ENCODE measurements at places on chromosomes 2 and 18.

- DNase-seq: no peak
Measured at GRCh38 chr2:64615844-64616536, 37.7 kb downstream of the SERTAD2 start.

DNA sequence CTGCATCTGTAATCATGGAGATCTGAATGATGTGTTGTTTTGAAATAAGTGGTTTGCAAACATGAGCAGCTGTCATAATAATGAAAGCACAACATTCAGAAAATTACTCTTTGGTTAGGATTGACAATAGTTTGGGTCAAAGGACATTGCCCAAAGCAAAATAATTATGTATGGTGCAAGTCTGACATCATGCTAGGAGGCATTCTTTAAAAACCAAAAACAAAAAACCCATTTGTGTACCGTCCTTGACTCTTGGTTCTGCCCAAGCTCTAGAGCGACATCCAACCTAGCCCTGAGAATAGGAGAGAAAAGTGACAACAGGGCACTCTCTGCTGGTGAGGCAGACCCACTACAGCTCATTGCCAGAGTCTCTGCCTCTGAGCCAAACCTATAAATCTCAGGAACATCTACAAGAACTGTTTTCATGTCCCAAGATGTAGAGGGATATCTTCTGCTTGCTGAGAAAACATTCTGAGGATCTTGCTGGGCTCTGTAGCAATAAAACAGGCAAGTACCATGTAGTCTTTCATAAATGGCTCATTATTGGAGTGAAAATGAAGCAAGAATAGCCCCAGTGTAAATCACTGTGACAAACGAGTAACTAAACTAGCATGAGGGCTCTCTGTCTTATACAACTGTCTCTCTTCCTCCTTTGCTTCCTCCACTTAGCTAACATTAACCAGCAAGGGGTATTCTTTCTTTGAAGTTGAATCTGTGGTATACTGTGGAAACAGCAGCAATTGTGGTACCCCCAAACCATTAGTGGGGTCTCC is 266.8 kb upstream of the CXCR4 start:
- DNase-seq: no peak

GRCh38 chr2:227194219-227194618 is 29.8 kb downstream of the COL4A3 start:
- no peak for DNase-seq

- DNase-seq: no peak
Measured at GRCh38 chr2:231918501-231919330, 7.5 kb downstream of the NPPC start.

- DNase-seq: no peak
Measured at GRCh38 chr2:156657809-156658208, 221.6 kb downstream of the GPD2 start.

DNA sequence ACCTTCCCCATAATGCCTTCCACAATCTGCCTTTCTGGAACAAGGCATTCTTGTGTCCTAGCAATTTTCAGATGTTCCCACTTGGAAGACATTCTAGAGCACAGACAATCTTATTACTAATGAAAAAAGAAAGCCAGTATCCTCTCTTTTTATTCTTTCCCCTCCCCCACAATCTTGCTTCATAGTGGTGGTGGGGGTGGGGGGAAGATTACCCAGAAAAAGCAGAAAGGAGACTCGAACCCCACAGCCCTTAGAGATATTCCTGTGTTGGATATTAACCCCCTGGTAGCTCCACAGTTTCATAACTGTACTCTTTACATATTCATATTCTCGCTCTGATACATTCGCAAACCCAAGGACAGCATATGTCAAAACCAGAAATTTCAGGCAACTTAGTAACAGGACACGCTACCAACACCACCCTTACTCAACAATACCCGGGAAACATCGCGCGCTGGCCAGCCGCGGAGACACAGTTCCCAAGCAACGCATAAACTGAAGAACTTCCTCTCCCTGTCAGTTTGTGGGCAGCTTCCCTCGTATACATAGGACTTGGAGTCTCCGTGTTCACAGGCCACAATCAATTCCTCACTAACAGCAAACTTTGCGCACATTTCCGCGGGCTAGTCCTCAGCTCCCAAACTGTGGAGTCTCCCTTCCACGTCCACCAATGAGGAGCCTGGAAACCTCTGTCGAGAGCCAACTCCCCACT is 793 bp downstream of the NR4A2 start:
- no peak for DNase-seq

DNA sequence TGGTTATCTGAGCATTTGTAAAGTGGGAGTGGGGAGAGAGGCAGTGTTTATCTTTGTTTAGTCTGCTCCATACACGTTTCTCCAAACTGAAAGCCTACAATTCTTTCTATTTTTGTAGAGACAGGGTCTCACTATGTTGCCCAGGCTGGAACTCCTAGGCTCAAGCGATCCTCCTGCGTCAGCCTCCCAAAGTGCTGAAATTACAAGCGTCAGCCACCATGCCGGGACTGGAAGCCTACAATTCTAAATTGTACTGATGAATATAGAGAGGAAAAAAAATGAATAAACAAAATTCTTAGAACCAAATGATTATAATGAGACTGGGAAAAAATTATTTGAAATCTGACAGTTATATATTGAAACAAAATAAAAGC is 1.4 kb upstream of the ZFAND2B start:
- no peak for DNase-seq

DNA sequence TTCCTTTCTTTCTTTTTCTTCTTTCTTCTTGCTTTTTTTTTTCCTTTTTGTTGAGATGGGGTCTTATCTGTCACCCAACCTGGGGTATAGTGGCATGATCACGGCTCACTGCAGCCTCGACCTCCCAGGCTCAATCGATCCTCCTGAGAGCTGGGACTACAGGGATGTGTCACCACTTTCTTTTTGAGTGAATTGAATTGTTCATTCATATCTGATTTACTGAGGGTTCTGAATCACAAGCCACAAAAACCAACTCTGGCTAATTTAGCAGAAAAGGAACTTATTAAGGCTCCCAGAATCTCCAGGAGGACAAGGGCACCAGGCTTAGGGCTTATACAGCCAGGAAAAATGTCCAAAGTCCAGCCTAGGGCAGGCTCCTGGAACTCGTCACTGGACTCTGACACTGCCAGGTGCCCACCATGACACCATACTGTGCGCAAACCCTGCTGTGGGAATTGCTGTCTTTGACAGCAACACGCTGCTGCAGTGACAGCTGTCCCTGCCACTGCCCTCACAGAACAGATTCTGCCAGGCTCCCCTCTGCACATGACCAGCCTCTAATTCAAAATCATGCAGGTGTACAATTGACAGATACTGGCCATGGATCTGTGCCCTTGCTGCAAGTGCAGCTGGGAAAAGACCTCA is 42.9 kb upstream of the EML6 start:
- DNase-seq: no peak

DNA sequence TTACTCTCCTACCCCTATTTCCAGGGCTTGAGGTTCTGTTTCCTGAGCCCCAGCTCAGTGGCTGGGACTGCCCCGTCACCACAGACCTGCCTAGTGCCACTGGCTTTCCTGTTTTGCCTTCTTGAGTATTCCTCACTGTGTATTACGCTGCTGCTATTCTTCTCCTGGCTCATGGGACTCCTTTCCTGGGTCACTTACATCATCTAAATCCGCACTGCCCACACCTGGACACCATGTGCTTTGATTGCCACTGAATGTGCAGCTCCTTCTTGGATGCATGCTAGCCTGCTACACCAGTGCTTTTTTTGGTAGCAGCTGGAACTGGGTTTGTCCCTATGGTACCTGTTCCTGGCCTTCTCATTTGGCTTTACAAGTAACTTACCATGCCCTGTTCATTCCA is 96.6 kb upstream of the PTPRM start:
- DNase-seq: no peak

DNA sequence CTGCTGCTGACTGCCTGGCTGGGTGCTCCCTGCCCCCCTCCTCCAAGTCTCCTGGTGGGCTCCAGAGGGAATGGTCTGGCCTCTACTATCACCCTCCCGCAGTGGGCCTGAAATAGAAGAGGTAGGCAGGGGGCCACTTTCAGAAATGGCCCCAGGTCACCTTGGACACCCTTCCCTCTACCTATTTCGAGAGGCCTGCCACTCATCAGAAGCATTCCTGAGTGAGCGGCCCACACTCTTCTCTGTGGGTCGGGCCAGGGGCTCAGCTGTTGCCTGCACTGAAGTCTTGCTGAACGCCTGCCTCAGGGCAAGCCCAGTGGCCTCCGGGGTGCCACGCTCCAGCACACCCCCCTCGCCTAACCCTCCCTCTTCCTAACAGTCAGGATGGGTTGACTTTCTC is 124.9 kb downstream of the TNS1 start:
- DNase-seq: no peak

DNA sequence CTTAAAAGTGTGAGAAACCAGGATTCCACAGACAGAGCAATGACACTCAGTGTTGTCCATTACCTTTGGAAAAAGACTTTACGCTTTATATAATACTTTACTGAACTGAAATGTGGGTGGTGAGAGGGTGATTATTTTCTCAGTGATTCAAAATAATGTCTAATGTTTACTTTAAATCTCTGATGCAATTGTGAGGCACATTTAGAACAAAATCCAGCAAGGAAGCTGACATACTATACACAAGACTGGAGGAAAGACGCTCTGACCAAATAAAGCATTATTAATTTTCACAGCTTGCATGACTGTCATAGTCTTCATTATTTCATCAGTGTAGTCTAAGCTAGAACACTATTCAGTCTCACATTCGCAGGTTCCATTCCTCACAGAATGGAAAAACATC is 34.1 kb upstream of the STAT1 start:
- DNase-seq: no peak

DNA sequence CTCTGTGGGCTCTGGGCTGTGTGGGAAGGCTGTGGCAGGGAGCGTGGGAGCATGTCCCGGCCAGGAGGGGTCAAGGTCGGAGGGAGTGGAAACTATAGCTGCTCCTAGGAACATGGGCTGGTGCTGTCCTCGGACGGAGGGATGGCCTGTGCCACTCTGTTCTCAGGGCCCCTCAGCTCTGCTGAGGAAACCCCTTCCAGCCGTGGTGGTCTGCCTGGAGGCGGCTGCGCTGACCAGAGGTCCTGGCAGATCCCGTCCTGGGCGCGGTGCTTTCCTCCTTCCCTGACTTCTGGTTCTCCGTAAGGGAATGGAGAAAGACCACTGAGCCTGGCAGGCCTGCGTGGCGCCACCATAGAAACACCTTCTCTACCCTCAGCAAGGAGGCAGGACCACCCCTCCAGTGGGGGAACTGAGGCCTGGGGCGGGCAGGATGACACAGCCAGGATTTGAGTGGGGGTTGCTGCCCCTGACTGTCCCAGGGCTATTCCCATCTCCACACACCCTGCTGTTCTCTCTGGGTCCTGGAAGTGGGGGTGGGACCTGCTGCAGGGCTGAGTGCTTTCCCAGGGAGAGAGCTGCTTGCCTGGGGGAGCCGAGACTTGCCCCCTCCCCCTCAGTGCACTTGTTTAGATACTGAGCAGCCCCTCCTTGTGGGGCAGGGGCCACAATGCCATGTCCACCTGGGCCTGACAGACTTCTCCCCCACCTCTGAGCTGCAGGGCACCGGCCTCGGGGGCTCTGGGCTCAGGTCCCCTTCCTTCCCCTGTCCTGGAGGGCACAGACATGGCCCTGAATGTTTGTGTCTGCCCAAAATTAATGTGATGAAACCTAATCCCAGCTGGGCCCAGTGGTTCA is 301.0 kb upstream of the HS6ST1 start:
- no peak for DNase-seq

- DNase-seq: no peak
Measured at GRCh38 chr2:66576311-66576560, 141.3 kb downstream of the MEIS1 start.

- DNase-seq: no peak
Measured at GRCh38 chr2:218852911-218853667, 6.5 kb upstream of the WNT6 start.

DNA sequence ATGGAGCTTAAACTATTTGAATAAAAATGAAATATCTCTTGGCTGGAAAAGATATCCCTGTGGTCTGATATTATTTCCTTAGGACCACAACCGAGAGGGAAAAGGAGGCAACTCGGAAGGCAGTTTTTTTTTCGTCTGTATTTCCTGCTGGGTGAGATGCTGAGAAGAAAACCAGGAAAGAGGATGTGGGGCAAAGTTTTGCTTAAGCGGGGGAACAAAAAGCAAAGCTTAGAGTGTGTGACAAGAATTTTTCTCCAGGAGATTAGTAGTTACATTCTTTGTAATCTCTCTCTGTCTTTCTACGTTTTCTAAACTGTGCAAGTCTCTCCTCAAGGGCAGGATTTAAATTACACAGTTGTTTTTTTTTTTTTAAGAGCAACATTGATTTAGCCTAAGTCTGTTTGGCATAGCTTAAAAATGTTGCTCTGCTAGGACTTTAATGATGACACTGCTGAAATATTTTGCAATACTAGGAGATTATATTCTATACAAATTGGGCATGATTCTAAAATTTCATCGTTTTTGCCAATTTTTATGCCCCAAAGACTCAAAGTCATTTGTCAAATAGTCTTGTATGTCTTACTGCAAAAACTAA is 258.5 kb downstream of the KCNS3 start:
- no peak for DNase-seq

- no peak for DNase-seq
Measured at GRCh38 chr2:72562451-72563153, 263.2 kb downstream of the EXOC6B start.

DNA sequence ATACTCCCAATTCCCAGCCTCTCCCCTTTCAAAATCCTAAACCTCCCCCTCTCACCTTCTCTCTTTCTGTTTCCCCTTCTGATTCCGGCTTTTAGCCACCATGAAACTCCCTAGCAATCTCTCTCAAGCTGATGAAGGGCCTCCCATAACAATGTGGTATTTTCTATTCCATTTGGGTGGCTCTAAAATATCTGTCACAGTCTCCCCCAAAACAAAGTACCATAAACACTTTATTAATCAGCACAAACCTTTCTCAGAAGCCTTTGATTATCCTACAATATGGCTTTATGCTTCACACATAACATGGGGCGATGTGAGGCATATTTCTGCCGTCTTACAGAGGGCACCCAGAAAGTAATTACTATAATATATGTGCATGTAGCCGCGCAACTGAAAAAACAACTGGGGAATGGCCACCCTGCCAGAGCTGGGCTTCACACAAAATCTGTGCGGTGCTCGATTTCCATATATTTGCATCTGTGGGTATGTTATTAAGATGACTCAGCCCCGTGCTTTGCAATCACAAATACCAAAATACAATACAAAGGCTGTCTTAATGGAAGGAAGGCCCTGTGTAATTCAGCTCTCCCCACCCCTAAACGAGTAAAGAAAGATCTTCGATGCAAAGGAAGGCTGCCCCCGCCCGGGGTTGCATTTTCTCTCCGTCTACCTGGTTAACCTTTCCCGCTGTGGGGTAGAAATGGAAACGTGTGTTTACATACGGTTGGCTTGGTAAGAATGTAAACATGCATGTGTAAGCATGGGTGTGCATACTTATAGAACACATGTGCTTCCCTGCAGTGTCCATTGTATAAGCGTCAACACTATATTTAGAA is 81.4 kb downstream of the CELF4 start:
- DNase-seq: no peak
